ENCODE measurements at places on chromosomes 3 and 15.

GRCh38 chr15:40943764-40944365 is 9.4 kb upstream of the CHAC1 start:
- DNase-seq: no peak

GRCh38 chr3:145118303-145118702 is 1042.7 kb downstream of the PLOD2 start:
- DNase-seq: no peak

- DNase-seq: no peak
Measured at GRCh38 chr3:193129607-193130006, 111.4 kb upstream of the PLAAT1 start.

GRCh38 chr15:33374226-33374914 is 63.6 kb downstream of the RYR3 start:
- no peak for DNase-seq

DNA sequence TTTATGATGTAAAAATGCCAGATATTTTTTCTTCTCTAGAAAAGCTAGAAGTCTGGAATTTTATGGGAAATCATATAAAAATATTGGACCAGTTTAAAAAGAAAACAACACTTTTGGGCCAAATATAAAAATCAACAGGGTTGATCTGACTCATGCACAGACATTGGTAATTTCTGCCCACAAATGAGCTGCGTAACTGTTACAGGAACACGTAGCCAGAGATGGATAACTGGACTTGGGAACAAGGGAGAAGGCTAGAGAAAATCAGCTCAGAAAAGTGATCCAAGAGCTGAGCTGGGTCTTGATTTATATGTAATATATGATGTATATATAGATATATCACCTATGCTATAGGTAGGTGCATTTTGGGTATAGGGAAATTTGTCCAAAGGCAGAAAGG is 36.8 kb upstream of the NAALADL2 start:
- DNase-seq: no peak

GRCh38 chr15:69954666-69955065 is 143.1 kb downstream of the TLE3 start:
- no peak for DNase-seq

DNA sequence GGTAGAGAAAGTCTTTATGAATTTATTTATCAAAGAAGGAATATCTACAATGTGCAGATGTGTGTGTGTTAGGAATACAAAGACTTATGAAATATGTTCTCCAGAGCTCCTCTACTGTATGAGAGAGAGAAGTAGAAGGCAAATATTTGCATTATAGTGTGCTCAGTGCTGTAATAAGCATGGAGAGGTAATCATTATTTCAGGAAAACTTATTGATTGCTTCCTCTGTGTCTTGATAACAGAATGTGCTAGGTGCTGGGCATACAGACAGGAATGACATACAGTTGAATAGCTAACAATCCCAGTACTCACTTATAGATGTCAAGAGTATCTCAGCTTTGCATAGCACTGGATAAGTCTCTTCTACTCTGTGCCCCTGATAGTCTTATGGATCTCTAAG is 30.2 kb downstream of the ATG7 start:
- DNase-seq: no peak

DNA sequence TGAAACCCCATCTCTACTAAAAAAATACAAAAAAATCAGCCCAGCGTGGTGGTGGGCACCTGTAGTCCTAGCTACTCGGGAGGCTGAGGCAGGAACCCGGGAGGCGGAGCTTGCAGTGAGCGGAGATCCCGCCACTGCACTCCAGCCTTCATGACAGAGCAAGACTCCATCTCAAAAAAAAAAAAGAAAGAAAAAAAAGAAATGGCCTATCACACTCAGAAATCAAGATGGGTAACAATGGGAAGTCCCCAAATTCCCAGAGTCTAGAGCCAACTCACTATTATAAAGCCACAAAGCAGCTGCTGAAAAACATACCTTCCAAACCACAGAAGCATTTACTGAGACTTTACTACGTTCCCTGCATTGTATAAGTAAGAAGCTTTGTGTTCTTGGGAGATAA is 7.5 kb downstream of the HDGFL3 start:
- no peak for DNase-seq

DNA sequence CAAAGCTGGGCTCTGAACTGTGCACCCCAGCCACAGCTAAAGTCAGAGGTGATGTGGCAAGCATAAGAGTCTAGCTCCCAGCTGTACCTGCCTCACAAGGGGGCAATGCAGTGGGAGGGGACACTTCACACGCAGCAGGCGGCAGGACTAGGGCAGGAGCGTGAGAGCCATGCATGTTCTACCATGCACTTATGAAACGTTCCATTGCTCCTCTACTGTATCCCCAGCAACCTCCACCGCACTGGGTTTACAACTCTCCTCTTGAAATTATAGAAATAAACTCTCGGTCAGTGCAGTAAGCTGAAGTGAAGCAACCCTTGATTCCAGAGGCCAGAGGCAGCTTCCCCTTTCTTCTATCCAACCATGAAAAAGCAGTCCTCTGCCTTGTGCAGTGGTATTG is 298.6 kb upstream of the STT3B start:
- no peak for DNase-seq

DNA sequence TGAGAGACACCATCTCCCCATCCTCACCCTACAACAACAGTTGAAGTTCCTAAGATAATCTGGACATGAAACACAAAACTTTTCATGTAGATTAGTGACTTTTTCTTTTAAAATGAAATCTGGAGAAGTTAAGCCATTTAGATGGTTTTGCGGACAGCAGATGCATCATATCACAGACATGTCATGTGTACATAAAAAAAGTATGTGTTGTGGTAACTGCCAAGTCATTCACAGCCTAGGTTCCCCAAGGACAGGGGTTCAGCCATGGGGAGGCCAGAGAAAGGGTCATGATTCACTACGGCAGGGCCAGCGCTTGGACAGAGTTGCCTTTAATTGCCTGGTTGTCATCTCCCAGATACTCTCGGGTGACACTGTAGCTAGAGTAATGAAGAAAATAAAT is 163.2 kb downstream of the PDZRN3 start:
- DNase-seq: peak; percentile 68

- DNase-seq: no peak
Measured at GRCh38 chr15:71538181-71538580, 272.2 kb upstream of the NR2E3 start.

DNA sequence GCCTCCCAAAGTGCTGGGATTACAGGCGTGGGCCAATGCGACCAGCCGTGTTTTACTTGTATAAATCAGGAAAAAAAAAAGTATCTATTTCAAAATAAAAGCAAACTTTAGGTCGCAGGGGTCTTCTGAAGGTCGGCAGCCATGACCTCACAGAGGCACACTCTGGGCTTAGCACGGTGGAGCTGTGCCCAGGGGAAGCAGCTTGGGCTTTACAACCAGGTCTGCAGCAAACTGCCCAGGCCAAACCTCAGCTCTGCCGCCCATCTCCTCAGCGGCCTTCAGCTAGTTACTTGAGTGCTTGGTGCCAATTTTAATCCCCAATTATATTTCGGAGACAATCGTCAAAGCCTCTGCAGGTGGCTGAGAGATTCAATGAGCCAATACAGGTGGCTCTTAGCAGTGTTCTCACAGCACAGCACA is 30.1 kb downstream of the ZDHHC19 start:
- DNase-seq: no peak
